ENCODE measurements at places on chromosomes 6 and 20. TPM values are rescaled to one million over a fixed set of nuclear protein-coding genes. Genes with fewer than 3 reads are reported as not detected.

The CABLES2 gene
- 1.9 TPM for total RNA-seq

The FAM83B gene
- total RNA-seq, result 47.7 TPM

The TBC1D32 gene
- total RNA-seq, result 37.8 TPM

The SOX18 gene
- total RNA-seq, result 3.7 TPM

The PPP1R3D gene
- total RNA-seq, result 5.3 TPM

The SLC4A11 gene
- total RNA-seq, result 0.59 TPM

The SMLR1 gene
- total RNA-seq, result not detected

The GSTA1 gene
- not detected for total RNA-seq

The SNPH gene
- total RNA-seq, result 1.2 TPM

The ZNF512B gene
- total RNA-seq, result 9.7 TPM

The CLDN20 gene
- 0.30 TPM for total RNA-seq

The MUC21 gene
- not detected for total RNA-seq

The SNX14 gene
- total RNA-seq, result 102 TPM

The CLPSL2 gene
- not detected for total RNA-seq

The AGER gene
- total RNA-seq, result 2.7 TPM

The OCSTAMP gene
- not detected for total RNA-seq

The RAB32 gene
- total RNA-seq, result 21.3 TPM

The FOXO3 gene
- total RNA-seq, result 48.8 TPM

The PTCHD4 gene
- 2.1 TPM for total RNA-seq

The RING1 gene
- 18.8 TPM for total RNA-seq

The TCP11 gene
- 0.30 TPM for total RNA-seq

The HLA-DOB gene
- 0.69 TPM for total RNA-seq

The EPPIN gene
- total RNA-seq, result not detected

The SIRPA gene
- 16.4 TPM for total RNA-seq

The PLA2G7 gene
- 2.0 TPM for total RNA-seq

The IMPG1 gene
- not detected for total RNA-seq

The LY6G6F gene
- not detected for total RNA-seq

The POFUT1 gene
- 21.4 TPM for total RNA-seq

The SAMD10 gene
- 1.6 TPM for total RNA-seq

The HLA-DQB1 gene
- total RNA-seq, result 0.69 TPM

The ABHD16B gene
- total RNA-seq, result not detected

The PTGIS gene
- total RNA-seq, result 14.0 TPM

The CPXM1 gene
- 30.5 TPM for total RNA-seq

The APOM gene
- 1.2 TPM for total RNA-seq

The HTR1E gene
- total RNA-seq, result not detected

The CENPQ gene
- 8.0 TPM for total RNA-seq
